ENCODE measurements at places on chromosomes 7 and 10.
A peak's percentile ranks its signal among the peaks of the same experiment; 100 is the strongest.

DNA sequence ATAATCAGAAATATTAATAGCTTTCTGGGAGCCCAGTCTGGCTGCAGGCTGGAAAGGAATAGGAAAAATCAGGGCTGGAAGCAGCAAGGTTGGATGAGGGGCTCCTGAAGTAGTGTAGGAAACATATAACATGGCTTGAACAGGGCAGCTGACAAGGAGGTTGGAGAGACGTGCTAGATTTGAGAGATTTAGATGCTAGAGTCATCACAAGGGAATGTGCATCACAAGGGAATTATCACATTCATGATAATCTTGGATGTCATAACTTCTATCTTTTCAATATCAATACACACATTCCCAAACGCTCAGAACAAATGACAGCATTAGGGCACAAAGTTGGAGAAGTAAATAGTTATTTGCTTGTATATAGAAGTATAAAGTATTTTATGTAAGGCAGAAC lies 120.9 kb upstream of the EGFR start:
- no peak for DNase-seq

- peak; percentile 75 for DNase-seq
These were observed 10.3 kb downstream of the SUMF2 start for GRCh38 chr7:56074371-56074791.

DNA sequence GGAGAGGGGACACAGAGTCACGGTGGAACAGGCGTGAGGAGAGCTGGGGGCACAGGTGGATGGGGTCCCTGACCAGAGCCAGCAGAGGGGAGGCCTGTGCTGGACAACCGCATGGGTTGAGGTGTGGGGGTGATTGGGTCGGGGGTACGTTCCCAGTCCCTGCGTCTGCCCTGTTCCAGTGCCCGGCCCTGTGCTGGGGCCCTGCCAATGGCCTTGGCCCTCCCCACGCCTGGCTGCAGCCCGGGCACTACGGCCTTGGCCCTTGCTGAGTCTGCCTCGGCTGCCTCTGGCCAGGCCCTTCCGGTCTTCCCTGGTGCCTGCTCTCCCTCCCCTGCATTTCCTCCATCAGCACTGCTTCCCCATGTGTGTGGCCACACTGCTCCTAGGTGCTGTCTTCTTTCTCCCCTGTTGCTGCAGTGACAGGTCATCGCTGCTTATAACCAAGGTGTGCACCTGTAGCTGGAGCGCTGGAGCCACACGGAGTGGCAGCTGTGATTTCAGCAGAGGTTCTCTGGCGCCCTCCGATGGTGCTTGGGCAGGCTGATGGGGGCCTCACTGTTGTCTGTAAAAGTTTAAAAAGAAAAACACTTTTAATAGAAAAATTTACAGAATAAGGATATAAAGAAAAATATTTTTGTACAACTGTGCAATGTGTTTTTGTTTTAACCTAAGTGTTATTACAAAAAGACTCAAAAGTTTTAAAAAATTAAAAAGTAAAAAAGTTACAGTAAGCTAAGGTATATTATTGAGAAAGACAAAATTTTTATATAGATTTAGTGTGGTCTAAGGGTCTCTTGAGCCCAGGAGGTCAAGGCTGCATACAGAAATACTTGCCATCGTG lies 45.2 kb upstream of the BHLHA15 start:
- DNase-seq: no peak

DNA sequence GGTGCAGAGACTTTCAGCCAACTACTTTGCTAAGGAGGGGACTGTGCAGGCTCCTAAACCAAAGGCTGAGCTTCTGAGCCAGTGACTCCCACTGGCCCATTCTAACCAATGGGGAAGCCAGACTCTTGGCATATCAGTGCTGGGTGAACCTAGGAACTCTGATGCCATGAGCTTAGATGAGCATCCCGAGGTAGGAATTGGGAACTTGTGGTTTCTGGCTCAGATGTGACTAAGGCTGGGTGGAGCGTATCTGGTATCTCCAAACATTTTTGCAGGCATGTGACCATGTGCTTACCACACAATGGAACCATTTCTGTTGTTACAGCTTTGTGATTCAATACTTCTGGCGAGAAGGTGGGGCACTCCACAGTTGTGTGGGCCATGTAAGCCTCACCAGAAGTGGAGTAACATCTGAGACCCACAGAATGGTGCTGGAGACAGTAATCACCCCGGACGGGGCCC lies 2.5 kb upstream of the AVPI1 start:
- DNase-seq: peak; percentile 89

- peak; percentile 79 for DNase-seq
These were observed at the start of gene INTS15 for GRCh38 chr7:6589829-6590644. Gene INTS15 (plus strand): TSS chr7:6590021. CDS start chr7:6590284, 263 bp downstream.

DNA sequence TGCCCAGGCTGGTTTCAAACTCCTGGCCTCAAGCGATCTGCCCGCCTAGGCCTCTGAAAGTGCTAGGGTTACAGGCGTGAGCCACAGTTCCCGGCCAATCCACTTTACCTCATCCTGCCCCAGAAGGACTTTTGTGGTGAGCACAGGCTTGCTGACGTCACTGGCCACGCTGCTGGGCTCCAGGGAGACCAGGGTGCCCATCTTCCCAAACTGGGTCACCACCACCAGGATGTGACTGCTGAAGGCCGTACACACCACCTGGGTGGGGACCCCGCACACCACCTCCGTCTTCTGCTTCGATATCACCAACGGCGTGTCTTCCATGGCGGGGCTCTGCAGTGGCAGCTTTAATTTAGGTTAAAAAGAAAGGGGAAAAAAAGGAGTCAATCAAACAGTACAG lies 816 bp downstream of the PSMG3 start:
- DNase-seq: no peak

DNA sequence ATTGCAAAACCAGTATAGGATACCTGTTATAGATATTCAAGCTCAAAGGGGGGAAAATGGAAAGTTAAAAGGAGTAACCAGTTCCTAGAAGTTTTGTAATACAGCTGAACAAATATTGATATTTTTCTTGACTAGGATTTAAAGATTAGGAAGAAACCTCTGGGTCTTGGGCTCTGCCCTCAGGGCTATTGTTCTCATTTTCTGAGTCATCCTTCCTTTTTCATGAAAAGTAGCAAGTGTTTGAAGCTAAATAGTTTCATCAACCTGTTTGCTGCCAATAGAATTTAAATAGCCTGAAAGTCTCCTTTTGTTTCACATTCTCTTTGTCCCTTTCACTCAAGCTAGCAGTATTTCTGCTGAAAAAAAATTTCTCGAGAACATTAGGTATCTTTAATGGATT lies 1061.1 kb upstream of the GHITM start:
- no peak for DNase-seq

- DNase-seq: no peak
These were observed 38.0 kb upstream of the RTKN2 start for GRCh38 chr10:62306663-62307062.

All from fibroblast of skin of abdomen (primary cell).